ENCODE measurements at places on chromosomes 5 and 9.

DNA sequence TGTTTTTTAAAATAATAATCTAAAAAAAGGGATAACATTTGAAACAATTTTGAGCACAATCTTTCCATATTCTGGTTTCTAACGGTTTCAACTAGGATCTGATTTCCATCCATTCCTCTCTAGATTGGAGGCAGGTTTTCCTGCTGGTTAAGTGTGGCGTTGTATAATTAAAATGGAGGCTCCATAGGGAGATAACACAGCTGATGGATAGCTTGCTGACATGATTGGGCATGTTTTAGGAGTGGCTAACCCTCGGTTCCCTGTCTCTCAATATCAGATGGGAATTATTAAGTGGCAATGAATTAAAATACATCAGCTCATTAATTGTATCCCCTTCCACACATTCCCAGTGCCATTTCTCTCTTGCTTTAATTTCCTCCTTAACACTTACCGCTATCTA, 209.0 kb downstream of the ALDH1A1 start:
- DNase-seq, result no peak

GRCh38 chr9:134949681-134950385, 32.1 kb upstream of the FCN1 start:
- DNase-seq, result no peak

GRCh38 chr5:89028595-89029285, 145.8 kb upstream of the MEF2C start:
- no peak for DNase-seq

DNA sequence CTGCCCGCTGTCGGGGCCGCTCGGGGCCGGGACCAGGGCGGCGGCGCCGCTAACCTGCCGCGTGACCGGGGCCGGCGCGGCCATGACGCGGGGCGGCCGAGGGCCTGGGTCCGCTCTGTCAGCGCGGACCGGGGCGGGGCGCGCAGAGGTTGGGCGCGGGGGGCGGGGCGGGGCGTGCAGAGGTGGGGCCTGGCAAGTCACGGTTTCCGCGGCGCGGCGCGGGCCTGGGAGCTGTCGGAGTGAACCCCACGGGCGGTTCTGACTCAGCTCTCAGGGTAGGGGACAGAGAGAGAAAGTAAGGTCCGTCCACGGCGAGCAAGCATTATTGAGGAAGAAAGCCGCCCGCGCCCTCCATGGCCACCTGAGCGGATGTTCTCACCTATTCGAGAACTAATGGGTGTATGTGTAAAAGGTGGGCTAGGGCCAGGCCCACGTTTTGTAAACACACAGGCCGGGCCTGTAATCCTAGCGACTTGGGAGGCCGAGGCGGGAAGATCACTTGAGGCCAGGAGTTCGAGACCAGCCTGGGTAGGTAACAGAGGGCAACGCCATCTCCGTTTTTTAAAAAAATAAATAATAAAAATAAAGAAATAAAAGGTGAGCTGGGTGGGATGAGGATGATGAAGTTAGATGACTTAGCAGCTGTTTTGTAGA, at the start of gene PRXL2C:
PRXL2C (minus strand) TSS at position 120 of the 654 bp plus-strand sequence; CDS start at position 84, 36 bp downstream.
- peak; percentile 58 for DNase-seq

- DNase-seq, result no peak
These were observed 41.0 kb downstream of the CCDC192 start for GRCh38 chr5:127744241-127744640.

DNA sequence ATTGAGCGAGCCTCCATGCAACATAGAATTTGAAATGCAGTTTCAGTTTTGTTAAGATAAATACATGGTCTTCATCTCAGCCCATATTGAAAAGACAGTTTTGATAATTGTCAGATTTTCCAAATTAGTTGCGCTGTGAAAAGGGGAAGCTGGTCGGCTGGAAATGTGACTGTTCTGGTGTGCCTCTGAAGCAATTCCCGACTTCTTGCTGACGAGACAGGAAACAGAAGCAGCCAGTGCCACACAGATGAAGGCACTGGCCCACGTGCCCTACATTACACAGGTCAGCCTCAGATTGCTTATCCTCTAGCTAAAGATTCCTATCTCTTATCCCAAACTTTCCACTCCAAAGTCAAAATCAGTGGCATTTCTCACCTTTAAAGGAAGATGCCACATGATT, 214.1 kb upstream of the TLE4 start:
- peak; percentile 11 for DNase-seq

DNA sequence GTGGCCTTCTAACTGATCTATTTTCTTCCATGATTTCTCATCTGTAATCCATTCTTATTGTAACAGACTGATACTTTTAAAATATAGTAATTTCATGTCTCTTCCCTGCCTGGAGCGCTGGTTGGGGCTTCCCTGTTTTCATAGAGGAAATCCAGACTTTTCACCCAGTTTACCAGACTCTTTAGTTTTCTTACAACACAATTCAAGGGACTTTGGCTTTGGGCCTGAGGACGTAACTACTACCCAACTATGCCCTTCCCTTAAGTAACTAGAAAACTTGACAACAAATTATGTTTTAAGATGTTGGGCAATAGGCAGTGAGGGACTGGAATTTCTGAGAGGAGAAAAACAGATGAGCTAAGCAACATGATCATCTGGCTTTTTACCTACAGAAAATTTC, 289.6 kb downstream of the FGF10 start:
- DNase-seq, result no peak

Measured in putamen (tissue), 1 donor.